ENCODE measurements at places on chromosomes 12 and 14.

GRCh38 chr12:107490010-107490409, 195.6 kb upstream of the PWP1 start:
- DNase-seq: no peak

GRCh38 chr12:40552868-40553267, 139.4 kb upstream of the CNTN1 start:
- no peak for DNase-seq

- DNase-seq: no peak
Observed at GRCh38 chr14:101709962-101710931, 51.3 kb upstream of the PPP2R5C start.

DNA sequence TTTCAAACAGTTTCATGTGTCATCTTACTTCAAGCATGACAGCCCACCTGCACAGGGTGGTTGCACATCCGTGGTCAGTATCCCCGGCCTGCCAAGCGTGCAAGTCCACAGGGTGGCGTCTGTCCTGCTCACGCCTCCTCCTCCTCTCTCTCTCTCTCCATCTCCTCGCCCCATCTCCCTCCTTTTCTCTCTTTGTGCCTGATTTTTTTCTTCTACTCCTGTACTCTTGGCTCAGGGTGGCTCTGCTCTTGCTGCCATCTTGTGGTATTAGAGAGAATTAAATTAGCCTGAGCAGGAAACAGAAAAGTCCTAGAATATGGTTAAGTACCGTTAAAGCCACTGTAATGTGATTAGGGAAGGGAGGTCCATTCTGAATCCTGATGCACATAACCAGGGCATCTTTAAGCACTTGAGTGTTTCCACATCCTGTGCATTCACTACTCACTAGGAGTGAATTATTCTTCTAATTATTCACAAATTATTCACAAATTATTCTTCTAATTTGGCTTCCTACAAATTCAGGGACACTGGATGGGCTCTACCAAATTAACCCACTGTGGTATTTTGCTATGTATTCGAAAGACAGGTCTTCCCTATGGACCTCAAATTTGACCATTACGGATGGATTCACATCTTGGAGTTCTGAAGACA, 25.5 kb upstream of the DTX1 start:
- DNase-seq: no peak

DNA sequence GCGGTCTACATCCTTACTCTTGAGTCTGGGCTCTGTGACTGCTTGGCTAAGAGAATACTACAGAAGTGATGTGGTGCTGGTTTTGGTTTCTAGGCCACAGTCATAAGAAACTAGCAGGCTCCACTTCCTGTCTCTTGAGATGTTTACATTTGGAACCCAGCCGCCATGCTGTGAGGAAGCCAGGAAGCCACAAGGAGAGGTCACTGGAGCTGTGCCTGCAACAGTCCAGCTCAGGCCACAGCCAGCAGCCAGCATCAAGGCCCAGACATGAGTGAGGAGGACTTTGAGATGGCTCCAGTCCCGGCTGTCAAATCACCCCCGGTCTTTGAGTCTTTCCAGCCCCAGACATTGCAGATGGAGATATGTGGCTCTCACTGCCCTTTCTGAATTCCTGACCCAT, 12.9 kb upstream of the FAM181A start:
- DNase-seq: no peak

DNA sequence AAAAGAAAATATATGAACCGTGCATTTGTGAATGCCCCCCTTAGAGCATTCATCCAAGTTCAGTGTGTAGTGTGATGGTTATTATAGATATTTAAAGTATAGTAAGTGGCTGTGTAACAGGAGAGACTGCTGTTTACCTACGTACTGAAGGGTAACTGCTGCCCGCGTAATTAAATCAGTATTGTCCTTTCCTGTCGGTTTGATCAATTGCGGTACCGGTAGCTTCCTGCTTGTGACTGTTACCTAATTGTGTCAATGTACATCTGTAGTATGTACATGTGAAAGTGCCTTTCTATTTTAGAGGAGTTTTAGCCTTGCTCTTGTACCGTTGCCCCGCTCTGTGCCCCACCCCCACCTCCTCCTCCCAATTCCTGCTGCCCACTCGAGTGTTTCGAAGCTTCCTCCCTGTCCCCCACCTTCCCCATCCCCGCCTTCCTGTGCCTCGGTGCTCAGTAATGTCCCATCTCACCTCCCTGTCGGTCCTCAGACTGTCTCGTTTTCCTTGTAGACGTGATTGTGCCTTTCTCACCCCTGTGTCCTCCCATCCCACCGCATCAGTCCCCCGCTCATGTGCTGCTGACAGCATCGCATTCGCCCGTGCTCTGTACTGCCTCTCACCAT, 75.0 kb downstream of the KICS2 start:
- DNase-seq: no peak

DNA sequence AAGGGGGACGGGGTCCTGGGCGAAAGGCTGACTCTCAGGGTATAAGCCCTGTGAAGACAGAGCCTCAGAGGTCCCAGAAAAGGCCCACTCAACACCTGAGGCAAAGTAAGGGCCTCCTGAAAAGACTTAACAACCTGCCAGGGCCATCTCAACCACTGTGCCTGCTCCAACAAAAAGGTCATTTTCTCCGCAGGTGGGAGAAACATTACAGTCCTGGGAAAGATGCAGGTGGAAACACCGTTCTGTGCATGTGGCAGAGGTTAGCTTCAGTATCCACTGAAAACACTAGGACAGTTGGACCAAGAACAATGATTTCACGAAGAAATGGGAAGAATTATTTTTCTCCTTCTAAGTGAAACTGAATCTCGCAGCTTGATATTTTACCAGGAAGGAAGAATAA, 50.9 kb downstream of the CCDC88C start:
- no peak for DNase-seq

- no peak for DNase-seq
Observed at GRCh38 chr14:50038398-50039119, 77.8 kb downstream of the VCPKMT start.
